HS-5 (cell line): ENCODE measurements at places on chromosomes 16 and 17.

- DNase-seq = peak; percentile 2
Measured at GRCh38 chr17:73770115-73770848, 126.0 kb upstream of the SDK2 start.

DNA sequence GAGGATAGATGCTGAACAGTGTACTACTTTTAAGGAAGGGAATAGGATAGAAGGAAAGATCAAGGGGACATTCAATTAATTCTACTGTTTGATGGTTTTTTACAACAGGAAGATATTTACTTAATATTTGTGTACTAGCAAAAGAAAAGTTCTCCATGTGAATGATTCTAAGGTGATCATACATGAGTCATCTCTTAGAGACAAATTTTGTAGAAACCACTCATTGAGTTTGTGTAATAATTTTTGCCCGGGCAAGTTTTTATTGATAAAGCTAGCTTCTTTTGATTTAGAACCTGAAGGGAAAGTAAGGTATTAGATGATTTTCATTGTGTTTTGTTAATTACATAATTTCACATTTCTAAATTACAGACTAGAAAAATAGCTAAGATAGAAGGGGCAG is 172.8 kb upstream of the PSMD7 start:
- no peak for DNase-seq

- no peak for DNase-seq
Measured at GRCh38 chr17:76036497-76037261, 9.6 kb upstream of the EVPL start.

DNA sequence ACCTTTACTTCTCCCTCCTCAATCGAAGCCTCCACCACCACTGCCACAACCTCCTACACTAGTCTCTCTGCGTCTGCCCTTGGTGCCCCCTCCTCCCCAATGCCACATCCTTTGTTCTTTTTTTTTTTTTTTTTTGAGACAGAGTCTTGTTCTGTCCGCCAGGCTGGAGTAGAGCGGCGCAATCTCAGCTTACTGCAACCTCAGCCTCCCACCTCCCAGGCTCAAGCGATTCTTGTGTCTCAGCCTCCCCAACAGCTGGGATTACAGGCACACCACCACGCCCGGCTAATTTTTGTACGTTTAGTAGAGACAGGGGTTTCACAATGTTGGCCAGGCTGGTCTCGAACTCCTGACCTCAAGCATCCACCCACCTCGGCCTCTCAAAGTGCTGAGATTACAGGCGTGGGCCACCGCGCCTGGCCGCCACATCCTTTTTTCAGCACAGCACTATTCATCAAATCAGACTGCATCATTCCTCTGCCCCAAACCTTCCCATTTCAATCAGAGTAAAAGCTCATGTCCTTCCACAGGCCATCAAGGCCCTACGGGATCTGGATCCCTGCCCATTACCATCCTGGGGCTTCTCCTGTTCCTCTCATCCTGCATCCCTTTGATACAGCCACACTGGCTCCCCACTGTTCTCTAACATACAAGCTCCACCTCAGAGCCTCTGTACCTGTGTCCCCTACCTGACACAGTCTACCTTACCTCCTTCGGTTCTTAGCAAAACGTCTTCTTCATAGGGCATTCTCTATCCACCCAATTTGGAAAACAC is 2.0 kb downstream of the KLHL11 start:
- no peak for DNase-seq

DNA sequence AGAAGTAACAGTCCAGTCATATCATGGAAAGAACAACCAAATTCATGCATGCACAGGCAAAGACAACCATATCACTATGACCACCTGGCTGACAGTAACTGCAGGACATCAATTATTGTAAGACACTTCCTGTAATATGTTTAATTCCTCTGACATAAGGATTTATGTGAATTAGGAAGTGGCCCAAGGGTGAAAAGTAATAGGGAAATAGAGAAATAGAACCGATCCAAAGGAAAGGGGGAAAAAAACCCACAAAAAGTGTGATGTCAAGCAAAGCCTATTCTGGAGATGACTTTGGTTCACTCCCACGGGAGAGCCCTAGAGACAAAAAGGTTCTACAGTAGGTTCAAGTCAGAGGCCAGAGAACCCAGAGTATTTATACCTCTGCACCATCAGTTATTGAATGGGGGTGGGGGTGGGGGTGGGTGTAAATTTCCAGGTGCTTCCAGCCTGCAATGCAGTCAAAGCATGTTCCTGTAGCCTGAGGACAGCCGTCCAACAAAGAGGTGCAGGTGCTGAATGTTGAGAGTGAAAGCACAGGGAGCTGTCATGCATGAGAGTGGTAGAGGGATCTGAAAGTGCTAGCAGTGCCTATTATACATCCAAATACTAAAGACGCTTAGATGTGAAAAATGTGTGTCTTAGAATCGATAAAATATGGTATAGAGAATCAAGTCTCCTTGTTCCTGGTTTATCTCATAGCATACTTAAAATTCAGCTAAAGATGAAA is 95.6 kb upstream of the HLF start:
- DNase-seq = no peak

GRCh38 chr17:38704606-38705522 is at the start of gene MLLT6:
TSS of gene MLLT6 (plus strand) at chr17:38705273. CDS start at chr17:38705633, 360 bp downstream.
- DNase-seq = peak; percentile 24

DNA sequence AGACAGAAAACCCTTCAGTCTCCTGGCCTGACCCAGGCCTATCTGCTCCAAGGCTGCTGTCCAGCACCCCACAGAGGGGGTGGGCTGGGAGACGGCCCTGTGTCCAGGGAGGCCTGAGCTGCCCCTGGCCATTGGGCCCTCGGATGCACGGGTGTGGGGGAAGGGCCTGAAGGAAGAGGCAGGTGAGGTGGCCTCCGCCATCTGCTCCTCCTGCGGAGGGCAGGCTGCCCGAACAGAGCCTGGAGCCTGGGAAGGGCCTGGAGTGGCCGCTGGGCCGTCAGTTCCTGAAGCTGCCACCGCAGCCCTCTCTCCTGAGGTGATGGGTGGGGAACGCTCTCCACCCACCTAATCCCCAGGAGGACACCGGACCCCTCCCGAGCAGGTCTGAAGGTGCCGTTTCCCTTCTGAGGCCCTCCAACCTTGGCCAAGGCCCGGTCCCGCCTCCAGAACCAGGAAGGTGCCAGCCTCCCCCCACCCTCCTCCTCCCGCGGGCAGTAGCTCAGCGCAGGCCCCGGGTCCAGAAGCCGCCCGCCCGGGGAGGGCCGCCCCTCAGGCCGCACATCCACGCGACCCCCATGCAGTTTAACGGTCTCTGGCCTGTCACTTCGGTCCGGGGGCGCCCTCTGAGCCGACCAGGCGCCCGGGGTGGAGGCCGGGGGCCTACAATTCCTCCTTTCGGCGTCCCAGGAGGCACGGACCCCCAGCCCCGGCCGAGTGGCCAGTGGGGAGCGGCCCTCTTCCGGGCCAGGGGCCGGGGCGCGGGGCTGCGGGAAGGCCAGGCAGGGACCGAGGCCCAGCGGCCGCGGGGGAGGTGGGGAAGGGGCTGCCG is 835 bp downstream of the FBXL16 start:
- DNase-seq = no peak

DNA sequence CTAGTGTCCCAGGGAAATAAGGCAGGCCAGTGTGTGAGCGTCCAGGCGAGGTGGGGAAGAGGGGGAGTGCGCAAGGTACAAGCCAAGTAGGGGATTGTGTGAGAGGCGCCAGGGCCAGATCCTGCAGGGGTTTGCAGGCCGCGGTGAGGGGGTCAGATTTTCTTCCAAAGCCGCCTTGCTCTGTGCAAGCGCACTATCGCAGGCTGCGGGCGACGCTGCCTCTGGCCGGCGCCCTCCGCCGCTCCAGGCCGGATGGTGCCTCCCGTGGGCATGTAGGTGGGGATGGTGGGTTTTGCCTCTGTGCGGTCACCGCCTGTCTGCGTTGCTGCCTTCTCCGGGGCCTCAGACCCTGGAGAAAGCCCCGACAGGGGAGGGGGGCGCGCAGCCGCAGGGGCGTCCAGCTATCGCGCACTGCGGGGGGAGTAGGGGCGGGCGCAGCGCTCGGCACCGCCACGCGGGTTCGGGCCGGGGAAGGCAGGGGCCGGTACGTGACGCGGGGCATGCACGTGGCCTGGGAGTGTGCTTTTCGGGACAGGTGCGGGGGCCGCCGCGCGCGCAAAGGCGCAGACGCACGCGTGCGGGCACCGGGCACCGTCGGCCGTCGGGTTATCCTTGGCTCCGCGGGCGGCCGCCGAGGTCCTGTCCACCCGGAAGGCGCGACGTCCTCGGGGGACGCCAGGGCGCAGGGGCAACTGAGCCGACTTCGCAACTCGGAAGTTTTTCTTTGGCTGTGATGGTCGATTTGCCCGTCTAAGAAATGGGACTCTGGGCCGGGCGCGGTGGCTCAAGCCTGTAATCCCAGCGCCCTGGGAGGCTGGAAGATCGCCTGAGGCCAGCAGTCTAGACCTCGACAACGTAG is 1.1 kb upstream of the HAPSTR1 start:
- no peak for DNase-seq

- DNase-seq = no peak
Measured at GRCh38 chr17:49926886-49927285, 42.1 kb upstream of the DLX4 start.

- DNase-seq = no peak
Measured at GRCh38 chr16:84520725-84521496, 16.5 kb upstream of the MEAK7 start.

- no peak for DNase-seq
Measured at GRCh38 chr16:25297151-25297787, 39.6 kb upstream of the ZKSCAN2 start.

GRCh38 chr17:5804251-5804650 is 219.9 kb upstream of the NLRP1 start:
- DNase-seq = no peak

DNA sequence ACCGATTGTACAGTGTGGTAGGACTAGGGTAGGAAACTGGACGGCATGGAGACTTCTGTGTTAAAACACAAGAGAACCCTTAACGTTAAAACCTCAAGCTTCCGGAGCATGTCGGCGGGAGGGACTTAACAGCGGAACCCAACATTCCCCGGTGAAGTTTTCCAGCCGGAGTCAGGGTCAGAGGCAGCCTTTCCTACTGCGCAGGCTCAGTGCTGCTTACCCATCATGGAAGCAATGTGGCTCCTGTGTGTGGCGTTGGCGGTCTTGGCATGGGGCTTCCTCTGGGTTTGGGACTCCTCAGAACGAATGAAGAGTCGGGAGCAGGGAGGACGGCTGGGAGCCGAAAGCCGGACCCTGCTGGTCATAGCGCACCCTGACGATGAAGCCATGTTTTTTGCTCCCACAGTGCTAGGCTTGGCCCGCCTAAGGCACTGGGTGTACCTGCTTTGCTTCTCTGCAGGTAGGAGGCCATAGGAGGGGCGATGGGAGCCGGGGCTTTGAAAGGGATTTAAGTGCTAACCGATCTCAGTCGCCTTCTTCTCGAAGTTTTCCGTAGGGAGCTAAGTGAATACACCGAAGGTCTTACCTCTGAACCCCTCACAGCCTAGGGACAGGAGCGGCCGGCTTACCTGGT is at the start of gene PIGL:
TSS of gene PIGL (plus strand) at position 209 of the 634 bp plus-strand sequence. CDS start at position 226, 17 bp downstream.
- peak; percentile 66 for DNase-seq
